ENCODE measurements at places on chromosomes 1 and 21.
A peak's percentile ranks its signal among the peaks of the same experiment; 100 is the strongest.

DNA sequence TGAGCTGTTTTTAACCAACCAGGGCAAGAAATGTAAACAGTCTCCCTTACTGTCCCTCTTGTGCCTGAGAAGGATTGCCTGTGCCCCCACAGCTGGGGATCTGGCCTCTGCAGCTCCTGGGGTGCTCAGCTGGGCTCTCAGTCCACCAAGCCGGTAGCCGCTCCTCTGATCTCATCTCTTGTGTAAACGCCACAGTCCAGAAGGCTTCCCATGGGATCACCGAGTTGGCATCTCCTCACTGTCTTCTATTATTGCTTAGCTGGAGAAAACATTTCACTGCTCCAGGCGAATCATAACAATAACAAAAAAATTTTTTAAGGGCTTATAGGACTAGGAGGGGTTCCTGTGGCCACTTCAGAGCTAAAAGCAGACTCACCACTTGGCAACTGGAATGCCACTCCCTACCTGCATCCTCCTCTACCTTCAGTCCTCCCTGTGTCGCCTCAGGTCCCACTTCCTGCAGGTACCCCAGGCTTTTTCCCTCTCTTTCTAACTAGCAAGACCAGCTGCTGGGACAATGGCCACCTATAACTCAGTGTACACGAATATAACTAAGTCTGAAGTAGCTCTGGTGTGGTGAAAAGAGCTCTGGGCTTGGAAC, 75.8 kb downstream of the ATP1A1 start:
- no peak for DNase-seq

- DNase-seq: peak; percentile 39
These were observed 8.1 kb downstream of the NFASC start for GRCh38 chr1:204878621-204879234.

- DNase-seq: no peak
These were observed 127.6 kb upstream of the CTTNBP2NL start for GRCh38 chr1:112268408-112268807.

GRCh38 chr21:14603202-14603601, 57.1 kb upstream of the SAMSN1 start:
- no peak for DNase-seq

GRCh38 chr1:110224240-110224995, 14.3 kb downstream of the KCNC4 start:
- no peak for DNase-seq

DNA sequence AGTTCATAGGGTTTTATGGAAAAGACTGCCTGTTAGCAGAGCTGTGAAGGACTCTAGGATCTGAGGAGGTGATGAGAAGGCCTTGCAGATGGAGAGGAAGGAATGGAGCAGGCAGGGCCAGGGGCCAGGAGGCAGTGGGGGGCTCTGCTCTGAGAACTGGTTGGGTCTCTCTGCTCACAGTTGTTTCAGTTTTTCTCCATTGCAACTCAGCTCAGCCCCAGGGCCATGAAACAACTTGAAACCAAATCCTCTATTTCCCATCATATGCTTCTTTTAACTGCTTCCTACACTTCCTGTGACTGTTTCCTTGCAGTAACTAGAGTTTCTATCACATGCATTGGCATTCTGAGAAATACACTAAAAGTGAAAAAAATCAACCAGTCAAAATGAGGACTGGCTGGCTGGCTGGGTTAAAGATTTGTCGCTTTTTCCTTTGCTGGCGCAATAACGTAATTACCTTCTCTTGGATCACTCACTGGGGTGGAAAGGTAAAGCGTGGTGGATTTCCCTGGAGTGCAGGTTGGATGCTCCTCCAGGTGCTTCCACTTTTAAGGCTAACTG, 172.0 kb downstream of the CDC7 start:
- no peak for DNase-seq

DNA sequence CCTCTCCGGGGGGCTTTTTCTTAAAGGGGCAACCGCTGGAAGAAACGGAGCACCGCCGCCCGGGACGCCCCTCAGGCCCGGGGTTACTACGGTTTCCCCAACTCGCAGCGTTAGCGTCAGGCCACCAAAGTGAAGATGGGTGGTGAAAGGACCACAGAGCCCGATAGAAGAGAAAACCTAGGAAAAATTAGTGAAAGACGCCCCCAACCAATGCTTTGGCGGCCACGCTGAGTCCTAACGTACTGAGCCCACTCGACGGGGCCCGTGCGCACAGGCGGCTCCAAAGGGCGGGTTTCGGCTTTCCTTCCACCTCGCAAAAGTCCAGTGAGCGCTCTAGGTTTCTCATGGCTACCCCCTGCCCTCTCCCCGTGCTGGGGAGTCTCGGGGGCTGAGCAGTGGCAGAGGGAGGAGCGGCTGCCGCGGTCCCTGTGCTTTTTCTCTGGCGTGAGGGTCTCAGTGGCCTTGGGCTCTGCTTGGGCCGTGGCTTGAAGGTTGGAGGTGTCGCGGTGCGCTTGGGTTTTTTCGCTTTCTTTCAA, 12.2 kb upstream of the SPEN start:
- no peak for DNase-seq
